ENCODE measurements at places on chromosomes 6 and 20.

DNA sequence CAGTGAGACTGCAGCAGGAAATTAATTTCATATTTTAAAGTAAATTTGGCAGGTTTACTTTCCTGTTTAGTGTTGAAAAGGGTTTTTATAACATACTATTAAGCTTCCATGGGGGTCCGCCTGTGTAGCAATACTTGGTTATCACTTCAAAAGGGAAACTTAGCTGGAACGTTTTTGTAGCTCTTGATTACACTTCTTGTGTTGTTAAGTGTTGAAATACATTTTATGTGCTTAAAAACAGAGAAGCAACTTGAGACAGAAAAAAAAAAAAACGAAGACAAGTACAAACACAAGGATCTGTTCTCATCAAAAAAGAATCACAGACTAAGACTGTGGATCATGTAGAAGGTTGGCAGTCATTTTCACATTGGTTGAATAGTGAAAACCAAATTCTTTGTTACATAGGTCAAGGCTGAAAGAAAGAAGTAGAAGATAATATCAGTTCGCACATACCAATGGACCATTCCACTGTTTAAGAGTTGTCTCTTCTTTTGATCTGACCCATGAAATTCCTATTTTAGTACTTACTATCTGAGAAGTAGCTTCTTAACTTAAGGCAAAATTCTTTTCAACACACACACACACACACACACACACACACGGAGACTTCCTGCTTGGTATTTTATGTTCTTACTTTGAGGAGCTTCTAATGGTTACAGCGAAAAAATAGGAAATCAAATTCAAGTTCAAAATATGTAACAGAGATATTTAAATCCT, 113.9 kb upstream of the SLC35B3 start:
- DNase-seq = no peak

- DNase-seq = no peak
These were observed 4.9 kb upstream of the LRRN4 start for GRCh38 chr20:6058684-6059295.

DNA sequence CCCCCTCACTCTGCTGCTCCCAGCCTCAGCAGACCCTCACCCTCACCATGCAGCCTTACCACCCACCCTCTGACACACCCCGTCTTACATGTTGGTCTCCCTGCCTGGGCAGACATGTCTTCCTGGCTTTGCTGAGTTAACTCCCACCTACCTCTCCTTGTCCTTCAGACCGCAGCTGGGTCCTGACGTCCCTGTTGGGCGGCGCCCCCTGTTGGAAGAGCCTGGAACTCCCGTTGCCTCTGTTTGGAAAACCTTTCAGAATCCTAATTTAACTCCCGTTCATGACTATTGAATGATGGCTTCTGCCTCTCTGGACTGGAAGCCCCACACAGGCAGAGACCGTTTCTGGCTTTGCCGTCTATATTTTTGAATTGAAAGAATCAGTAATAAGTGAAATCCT, 245.1 kb downstream of the MYLK4 start:
- DNase-seq = no peak

DNA sequence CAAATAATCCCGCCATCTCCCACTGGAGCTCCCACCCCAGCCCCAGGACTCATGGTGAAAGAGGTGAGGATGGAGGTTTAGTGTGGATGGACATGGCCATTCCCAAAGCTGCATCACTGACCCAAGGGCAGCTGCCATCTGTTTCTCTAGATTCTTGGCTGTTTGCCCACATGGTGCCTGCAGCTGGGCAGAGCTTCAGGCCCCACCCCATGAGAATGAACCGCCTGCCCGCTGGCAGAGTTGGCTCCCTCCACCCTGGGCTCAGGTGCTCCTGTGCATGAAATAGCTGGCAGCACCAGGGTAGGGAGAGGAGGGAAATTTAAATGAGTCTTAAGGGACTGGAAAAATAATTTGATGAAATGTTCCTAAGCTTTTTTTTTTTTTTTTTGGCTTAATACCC, 17.4 kb downstream of the SCML4 start:
- no peak for DNase-seq

- no peak for DNase-seq
These were observed 151.6 kb upstream of the PDE10A start for GRCh38 chr6:165814679-165815078.

- no peak for DNase-seq
These were observed 67.1 kb downstream of the GFOD1 start for GRCh38 chr6:13420269-13420668.

DNA sequence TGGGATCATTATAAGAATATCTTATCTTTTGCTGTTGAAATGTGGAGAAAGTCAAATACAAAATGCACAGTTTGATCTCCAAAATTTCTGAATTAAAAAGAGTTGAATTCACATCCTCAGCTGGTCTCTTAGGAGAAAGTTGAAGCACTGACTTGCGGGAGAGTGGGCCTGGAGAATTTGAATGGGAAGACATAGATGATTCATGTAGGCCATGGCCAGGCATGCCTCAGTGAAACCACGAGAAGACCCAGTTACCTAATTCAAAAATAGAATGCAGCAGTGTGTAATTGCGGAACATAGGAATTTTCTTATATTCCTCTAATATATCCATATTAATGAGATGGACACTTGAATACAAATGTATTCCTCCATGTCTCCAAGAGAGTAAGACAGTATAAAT, 53.0 kb upstream of the DTNBP1 start:
- DNase-seq = no peak

DNA sequence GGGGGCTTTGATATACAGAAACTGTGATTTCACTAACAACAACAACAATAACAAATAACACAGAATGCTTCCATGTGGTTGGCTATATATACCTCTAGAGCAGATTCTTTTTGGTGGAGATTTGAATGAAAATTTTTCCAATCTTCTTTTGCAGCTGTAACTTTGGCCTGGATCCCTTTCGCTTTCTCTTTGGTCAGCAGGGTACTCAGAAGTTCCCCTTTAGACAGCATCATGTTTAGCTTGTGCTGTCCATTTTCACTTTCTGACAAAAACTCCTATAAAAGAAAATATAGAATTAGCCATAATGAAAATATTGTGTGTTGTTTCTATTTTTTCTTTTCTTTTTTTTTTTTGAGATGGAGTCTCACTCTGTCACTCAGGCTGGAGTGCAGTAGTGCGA, 264.2 kb downstream of the SYNE1 start:
- DNase-seq = no peak

DNA sequence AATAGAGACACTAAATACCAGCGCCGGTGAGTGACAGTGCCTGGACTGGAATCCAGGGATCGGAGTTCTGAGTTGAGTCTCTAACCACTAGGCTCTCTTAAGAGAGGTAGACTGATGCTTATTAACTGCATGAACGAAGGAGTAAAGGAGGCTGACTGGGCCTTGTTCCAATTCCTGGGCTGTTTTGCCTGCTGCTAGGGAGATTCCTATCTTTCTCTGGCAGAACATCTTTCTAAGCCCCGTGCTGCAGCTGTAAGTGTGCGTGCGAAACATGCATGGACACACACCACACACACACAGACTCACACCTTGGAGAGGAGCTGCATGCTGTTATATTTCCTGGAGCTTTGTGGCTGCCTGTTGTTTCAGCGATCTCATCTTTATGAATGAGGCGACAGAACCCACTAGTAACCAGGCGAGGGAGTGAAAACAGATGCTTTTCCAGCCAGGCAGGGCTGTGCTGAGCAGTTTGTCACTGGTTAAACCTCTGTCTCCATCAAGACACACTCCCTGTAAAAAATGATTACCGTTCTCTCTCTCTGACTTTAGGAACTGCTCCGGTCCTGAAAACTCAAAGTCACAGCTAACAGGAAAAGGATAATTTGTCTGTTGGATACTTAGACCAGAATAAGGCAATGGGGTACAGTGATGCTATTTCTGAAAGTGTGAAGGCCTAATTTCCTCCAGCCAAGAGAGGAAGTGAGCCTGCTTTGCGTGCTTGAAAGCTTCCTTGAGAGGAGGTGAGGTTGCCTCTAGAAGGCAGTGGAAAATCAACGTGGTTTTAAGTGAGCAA, 157.4 kb upstream of the ZNF217 start:
- DNase-seq = peak; percentile 60

GRCh38 chr6:10626154-10626741, 68.2 kb downstream of the C6orf52 start:
- DNase-seq = no peak

GRCh38 chr6:144077871-144078270, 17.5 kb downstream of the SF3B5 start:
- no peak for DNase-seq

GRCh38 chr6:56607111-56607752, 35.5 kb downstream of the DST start:
- DNase-seq = no peak

DNA sequence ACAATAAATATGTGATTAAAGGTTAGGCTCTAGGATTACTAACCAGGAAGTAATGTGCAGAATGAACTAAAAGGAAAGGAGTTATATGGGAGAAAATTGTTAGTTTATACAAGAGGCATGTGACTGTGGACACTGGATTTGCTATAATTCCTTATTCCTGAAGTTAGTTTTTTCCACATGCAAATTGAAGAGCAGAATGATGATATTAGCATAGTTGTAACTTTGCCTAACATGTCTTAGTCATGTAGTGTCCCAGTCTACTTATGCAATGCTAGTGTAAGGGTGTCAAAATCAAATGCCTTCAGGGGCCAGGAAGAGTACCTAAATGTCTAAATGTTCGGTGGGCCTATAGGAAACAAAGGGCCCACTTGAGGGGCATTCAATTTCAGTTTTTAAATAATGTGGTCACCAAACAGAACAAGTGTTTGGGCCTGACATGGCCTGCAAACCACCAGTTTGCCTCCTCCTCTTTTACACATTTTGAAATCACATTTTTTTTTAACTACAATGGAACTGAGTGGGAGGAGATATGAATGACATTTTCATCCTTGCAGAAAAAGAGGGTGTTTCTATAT, 28.0 kb upstream of the CEP85L start:
- DNase-seq = no peak

GRCh38 chr6:10343320-10343719, 71.6 kb downstream of the TFAP2A start:
- no peak for DNase-seq

DNA sequence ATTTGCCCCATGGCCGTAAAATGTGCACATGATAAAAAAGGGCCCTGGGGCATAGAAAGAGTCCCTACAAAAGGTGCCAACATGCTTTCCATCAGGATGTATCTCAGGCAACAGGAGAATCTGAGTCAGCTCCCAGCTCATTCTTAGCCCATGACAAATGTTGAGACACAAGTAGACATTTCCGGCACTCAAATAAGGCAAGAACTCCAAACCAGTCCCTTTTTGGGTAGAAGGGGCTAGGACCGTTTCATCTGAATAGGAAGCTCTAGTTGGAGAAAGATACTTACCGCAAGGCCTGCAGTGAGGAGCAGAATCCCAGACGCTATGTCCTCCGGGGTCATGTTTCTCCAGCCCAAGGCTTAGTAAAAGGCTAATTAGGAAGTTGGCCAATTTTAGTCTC, 261.0 kb upstream of the RIN2 start:
- no peak for DNase-seq

- DNase-seq = no peak
These were observed 268.4 kb downstream of the FARS2 start for GRCh38 chr6:5529733-5530132.

DNA sequence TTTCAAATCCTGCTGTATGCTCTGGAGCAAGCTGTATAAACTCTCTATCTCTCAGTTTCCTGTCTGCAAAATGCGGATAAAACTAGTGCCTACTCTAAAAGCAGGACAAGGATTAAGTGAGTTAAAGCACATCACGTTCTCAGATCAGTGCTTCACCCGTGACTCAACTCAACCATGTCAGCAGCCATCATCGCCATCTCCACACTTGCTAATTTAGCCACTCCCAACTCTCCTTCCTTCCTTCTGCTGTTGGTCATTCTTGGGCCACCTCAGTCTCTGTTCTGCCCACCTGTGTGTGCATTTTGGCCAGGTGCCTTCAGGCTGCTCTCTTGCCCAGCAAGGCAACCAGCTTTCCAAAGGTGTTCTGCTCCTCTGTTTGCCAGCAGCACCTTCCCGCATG, 260.0 kb upstream of the CDYL start:
- DNase-seq = no peak

DNA sequence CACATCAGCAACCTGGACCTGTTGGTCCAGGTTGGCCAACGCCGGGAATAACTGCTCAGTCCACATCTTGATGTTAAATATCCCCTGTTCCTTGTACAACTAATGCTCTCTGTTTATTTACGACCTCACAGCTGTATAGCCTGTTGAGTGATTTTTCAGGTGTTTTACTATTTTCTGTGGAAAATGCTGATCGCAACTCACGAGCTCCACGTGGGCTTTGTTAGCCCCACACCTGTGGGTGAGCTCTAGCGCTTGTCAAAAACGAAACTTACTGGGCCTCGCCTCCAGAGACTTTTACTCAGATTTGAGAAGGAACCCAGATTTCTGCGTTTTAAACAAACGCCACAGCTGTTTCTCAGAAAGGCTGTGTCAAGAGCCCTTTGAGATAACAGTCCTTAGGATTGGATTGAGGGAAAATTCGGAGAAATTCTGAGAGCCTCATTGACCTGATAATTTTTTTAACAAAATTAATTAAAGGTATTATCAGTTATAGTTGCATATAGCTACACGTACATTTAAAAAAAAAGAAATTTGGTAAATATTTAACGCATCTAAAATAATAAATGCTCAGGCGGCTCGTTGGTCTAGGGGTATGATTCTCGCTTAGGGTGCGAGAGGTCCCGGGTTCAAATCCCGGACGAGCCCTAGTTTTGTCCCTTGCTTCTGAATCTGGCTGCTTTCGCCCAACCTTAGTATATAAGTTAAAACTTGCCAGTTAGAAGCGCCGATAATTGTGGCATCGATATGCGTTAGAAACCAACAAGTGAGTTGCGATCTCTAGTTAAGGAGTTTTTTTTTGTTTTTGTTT, 16.7 kb downstream of the HMGN4 start:
- DNase-seq = no peak

DNA sequence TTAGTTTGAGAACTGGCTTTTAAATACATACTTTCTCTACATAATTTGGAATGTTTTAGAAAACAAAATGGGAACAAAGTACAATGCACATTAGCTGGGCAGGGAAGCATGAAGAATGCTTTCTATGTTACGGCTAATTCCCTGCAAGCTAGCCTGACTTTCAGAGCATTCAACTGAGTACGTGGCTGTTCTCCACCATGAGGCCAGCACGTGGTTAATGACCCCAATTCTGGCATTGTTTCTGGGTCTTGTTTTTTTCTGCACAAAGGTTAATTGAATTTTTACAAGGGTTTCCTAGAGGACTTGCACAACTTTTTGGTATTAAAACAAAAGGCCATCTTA, 208.6 kb upstream of the AGPAT4 start:
- no peak for DNase-seq

- no peak for DNase-seq
These were observed 43.1 kb upstream of the CD93 start for GRCh38 chr20:23129266-23129665.

GRCh38 chr6:155315516-155315871, 1.2 kb upstream of the TFB1M start:
- DNase-seq = no peak

GRCh38 chr20:8234580-8234979, 102.5 kb downstream of the PLCB1 start:
- DNase-seq = no peak

- no peak for DNase-seq
These were observed 2.1 kb downstream of the MDN1 start for GRCh38 chr6:89817481-89817880.

GRCh38 chr20:10511509-10512251, 76.6 kb downstream of the SLX4IP start:
- peak; percentile 64 for DNase-seq

All from breast epithelium (tissue), 4 donors.